ENCODE measurements at places on chromosomes 7 and 10.

DNA sequence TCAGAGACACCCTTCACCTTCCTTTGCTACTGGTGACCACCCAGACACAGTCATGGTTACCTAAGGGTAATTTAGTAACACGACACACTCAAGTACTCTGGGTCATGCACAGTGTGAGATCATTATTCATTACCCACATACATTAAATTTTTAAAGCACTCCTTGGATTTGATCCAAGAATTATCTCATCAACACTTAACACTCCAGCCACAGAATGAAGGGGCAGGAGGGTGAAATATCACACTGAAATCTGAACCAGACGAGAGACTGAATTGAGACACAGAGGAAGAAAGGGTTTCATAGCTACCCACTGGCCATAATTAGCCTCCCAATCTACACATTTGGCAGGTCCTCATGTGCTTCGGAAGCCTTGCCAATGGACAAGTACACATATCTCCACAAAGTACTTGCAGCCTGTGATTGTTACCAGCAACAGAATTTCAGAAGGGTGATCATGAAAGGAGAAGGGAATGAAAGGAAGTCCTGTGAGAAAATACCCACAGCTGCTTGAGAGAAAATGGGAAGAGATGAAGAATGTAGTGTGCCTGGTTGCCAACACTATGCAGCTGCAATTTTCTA, 189.3 kb downstream of the POLR1F start:
- peak; percentile 81 for DNase-seq

GRCh38 chr10:96670786-96671185, 49.5 kb downstream of the PIK3AP1 start:
- no peak for DNase-seq

DNA sequence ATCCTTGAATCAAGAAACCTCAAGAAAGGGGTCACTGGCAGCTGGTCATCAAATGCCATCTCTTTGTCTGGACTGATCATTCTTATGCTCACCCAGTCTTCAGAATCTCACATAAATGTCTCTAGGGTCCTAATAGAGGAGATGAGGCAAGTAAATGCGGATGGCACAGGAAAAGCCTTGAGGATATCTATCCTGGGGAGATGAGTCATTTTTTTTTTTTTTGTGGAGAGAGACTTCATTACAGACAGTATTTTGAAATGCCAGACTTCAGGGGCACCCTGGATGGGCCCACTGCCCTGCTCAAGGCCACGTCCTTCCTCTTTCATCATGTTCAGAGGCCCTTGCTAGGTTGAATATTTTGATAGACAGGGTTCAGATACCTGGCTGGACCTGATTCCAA, 19.5 kb upstream of the PLPP4 start:
- DNase-seq, result no peak

- no peak for DNase-seq
Measured at GRCh38 chr10:126876456-126876855, 28.8 kb upstream of the DOCK1 start.

- no peak for DNase-seq
Measured at GRCh38 chr10:11504566-11505285, 106.7 kb downstream of the USP6NL start.

DNA sequence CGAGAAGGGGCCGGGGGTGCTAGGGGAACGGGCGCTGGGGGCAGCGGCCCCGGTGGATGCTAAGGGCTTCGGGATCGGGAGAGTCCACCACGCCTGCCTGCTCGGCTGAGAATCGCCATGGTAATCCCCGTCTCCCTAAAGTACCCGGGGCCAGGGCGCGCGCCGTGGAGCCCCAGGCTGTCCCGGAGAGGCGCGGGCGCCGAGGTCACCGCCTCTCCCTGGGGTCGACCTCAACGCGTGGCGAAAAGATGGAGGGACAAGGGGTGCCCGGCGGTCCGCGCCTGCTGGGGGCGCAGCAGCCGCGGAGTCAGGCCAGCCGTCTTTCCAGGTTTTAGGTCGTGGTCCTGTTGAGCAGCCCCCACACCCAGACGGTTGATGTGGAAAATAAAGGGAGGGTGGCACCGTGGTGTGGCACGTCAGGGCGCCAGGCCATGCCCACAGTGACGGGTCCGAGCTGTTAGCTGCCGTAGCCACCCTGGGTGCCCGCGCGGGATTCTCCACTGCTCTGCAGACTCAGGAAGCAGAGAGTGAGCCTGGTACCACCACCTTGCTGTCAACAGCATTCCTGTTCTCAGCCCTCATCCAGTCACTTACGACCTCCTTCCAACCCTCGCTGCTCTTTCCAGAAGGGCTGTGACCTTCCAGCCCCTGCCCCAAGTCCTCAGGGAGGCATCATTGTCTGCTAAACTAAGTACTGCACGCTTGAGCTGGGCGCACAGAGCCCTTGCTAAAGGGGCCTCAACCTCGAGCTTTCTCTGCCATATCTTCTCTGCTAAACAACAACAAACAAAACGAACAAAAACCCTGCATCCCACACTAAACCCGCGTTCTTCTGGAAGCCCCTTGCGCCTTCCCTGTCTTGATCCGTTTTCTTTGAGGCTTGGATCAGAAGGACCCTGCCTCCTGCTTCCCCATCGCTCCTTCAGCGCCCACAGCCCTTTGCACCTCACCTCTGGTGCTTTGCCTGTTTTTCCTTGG, 666 bp downstream of the SMKR1 start:
- no peak for DNase-seq

GRCh38 chr10:28254290-28254985, 48.4 kb downstream of the MPP7 start:
- peak; percentile 72 for DNase-seq

- DNase-seq, result no peak
Measured at GRCh38 chr7:55534916-55535590, 37.2 kb downstream of the VOPP1 start.

DNA sequence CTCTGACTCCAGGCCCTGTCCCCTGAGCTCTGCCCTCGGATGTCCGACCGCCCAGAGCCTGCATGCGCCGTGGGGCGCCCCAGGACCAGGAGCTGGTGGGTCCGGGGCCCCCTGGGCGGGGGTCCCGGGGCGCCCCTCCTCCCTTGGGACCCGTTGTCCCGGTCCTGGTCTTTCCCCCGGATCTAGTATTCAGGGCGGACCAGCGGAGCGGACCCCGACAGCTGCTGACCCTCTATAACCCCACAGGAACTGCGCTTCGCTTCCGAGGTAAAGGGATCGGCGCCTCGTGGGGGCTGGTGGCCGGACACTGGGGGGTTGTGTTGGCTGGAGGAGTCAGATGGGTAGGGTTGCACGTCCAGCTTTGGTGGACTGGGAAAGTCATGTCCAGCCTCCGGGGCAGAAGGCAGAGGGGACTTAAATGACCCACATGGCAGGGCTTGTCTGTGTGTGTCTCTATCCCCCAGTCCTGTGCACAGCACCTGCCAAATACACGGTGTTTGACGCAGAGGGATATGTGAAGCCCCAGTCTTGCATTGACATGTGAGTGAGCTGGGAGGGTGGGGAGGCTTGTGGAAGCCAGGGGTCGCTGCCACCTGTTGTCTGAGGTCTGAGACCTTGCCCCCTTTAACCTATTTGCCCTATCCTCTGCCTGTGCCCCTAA, 520 bp downstream of the MOSPD3 start:
- no peak for DNase-seq

- DNase-seq, result peak; percentile 12
Measured at GRCh38 chr7:26500749-26501352, 209.2 kb downstream of the SNX10 start.

DNA sequence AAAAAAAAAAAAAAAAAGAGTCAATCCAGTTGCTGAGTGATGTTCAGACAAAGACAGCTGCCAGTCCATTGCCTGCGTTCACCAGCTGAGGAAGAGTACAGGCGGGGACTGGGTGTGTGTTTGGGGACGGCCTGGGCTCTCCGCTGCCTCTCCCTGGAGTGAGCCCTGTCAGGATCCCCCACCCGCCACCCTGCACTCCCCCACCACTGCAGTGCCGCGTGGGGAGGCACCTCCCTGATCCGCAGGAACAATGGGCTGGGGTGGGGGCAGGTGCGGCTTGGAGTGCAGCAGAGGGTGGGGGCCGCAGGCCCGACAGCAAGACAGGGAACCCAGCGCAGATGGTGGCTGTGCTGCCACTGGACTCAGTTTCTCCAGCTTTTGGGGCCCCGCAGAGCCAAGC, 1.4 kb downstream of the HSPA12A start:
- no peak for DNase-seq

DNA sequence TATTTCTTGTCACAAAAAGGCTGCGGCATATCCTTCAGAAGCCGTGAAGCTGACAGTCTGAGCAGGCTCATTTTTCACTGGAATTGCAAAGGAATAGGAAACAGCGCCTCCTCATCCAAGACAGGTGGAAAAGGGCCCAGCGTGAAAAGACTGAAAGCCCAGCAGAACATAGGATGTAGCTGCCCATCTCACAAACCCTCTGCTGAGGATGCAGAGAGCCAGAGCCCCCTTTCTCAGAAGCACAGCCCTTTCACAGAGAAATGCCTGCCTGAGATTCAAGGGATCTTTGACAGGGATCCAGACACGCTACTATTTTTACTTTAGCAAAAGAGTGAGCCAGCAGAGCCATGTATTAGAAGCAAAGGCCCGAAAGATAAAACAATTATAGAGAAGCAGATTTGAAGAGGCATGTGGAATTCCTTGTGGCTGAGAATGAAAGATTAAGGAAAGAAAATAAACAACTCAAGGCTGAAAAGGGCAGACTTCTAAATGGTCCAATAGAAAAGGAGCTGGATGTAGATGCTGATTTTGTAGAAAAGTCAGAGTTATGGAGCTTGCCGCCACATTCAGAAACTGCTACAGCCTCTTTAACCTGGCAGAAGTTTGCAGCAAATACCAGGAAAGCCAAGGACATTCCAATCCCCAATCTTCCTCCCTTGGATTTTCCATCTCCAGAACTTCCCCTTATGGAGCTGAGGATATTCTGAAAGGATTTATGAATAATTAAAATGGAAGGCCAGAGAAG, 36.9 kb downstream of the GDI2 start:
- DNase-seq, result no peak

DNA sequence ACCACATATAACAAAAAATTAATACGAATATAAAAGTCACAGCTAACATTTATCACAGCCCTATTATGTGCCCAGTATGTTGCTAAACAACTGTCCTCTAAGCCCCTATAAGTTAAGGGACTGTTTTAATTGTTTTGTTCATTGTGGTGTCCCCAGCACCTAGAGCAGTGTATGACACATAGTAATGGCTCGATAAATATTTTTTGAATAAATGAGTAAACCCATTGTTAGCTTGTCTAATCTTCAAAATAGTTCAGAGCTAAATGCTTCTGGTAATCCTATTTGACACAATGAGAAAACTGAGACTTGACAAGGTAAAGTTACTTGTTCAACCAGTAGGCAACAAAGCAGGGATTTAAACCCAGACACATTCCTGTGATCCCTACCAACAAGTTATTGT, 78.4 kb upstream of the NEUROD6 start:
- no peak for DNase-seq

DNA sequence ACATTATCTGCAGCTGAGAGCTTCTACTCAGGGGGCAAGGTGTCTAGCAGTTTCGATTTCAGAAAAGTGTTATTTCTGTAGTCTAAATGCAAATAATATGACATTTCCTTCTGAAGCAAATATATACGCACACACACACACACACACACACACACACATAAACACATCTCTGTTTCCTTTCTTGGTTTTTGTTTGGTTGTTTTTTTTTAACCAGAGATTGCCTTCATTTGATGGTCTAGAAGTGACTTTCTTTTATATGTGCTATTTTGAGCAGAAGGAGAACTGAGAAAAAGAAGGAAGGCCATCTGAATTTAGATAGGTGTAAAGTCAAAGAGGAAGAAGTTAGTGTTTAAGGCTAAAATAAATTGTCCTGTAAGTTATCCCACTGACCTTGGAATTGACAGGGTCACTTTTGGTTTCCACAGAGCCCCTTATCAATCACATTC, 142.2 kb downstream of the TRIL start:
- DNase-seq, result no peak

DNA sequence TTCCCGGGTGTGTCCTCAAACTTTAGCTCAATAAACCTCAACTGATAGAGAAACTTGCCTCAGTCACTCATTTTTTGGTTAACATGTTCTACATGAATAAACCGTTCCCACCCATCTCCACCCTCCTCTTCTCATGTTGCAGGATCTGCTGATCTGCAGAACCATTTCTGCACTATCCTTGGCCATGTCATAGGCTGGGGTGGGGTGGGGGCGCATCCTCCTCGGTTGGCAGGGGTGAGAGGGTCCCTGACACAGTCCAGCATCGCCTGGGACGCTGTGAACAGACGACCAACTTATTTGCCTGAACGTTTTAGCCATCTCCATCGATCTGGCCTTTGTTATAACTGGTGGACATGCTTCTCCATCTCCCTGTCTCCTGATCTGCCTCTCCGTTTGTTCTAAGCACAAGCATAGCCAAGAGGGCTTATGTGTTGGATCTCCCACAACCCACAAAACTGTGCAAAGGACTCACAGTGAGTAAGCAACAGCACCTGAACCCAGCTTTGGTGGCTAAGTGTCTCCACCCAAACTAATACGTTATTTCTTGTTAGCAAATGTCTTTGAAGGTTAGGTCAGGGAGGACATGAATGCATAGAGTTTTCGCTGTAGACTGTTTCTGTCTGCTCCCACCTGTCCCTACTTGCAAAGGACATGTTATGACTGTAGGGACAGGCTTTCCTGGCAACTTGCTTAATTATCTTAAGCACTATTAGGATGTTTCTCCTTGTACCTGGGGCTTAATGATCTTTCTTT, 51.7 kb downstream of the PRKCQ start:
- DNase-seq, result no peak

GRCh38 chr7:148835854-148836253, 48.2 kb downstream of the EZH2 start:
- DNase-seq, result no peak

GRCh38 chr10:82251222-82251906, 376.4 kb downstream of the NRG3 start:
- no peak for DNase-seq

DNA sequence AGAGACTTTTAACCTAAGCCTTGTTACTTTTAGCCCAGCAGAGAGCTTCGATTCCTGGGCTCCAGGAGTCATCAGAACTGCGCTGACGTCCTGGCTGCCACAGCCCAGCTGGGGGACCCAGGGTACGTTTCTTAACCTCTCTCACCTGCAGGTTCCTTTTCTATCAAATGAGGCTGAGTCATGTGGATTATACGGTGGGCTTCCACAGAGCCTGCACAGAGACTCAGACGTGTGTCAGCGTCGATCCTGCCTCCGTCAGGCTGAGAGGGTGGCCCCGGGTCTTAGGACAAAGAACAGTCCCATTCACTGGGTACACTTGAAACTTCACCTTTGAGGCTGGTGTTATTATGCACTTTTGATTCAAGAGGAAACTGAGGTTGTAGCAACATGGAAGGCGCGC, 100.7 kb upstream of the FGFR2 start:
- no peak for DNase-seq

GRCh38 chr10:128625926-128626325, 499.7 kb upstream of the MKI67 start:
- peak; percentile 66 for DNase-seq
